GM23248 (cell line): ENCODE measurements at places on chromosomes 5 and 9. TPM values are rescaled to one million over a fixed set of nuclear protein-coding genes. Genes with fewer than 3 reads are reported as not detected.

The MAP1B gene
- 71.7 and 149 TPM in 2 replicates for total RNA-seq

The AJM1 gene
- total RNA-seq, result 0.89 and 1.4 TPM in 2 replicates

The PCDHGA11 gene
- 21.7 and 25.3 TPM in 2 replicates for total RNA-seq

The TMEM250 gene
- 69.7 and 94.0 TPM in 2 replicates for total RNA-seq

The OR2K2 gene
- not detected in 2 replicates for total RNA-seq

The SV2C gene
- not detected in 2 replicates for total RNA-seq

The YTHDC2 gene
- total RNA-seq, result 10.3 and 21.5 TPM in 2 replicates
